ENCODE measurements at places on chromosomes 6 and 20.

DNA sequence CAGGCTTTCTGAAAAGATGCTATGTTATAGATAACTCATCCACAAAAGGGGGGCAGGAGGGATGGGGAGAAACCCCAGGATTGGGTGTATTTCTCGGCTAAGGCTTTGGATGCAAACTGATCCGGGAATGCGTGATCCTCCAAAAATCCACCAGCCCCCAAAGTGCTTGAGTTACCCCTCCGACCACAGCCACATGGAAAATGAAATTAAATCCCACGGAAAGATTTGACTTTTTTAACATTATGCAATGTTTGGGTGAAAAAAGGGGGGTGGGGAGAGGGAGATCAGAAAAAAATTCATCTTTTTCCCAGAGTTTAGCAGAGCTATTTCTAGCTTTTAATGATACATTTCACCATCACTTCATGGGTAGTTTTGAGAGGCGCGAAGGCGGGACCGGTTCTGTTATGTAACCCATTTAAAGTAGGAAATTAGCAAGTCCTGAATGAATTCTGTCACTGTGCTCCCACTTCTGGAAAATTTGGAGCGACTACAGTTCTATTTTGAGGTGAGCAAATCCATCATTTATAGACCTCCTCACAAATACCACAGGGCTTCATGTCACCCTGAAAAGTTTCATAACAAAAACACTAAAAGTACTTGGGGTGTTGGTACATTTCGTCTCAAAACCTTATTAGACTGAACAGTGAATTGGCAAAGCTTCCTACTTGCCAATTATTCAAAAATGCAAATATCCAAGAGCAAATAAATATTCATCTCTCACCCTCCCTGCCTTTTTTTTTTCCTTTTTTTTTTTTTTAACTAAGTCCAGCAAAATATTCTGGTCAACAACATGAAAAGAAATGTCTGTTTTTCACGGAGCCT lies 51.9 kb upstream of the NFATC2 start:
- DNase-seq: peak; percentile 18

GRCh38 chr6:97437087-97437486 lies 154.1 kb upstream of the MMS22L start:
- no peak for DNase-seq

GRCh38 chr20:41482647-41483552 lies 116.3 kb upstream of the EMILIN3 start:
- peak; percentile 9 for DNase-seq

- DNase-seq: no peak
Observed at GRCh38 chr20:63697868-63698545, 1.6 kb downstream of the TNFRSF6B start.

DNA sequence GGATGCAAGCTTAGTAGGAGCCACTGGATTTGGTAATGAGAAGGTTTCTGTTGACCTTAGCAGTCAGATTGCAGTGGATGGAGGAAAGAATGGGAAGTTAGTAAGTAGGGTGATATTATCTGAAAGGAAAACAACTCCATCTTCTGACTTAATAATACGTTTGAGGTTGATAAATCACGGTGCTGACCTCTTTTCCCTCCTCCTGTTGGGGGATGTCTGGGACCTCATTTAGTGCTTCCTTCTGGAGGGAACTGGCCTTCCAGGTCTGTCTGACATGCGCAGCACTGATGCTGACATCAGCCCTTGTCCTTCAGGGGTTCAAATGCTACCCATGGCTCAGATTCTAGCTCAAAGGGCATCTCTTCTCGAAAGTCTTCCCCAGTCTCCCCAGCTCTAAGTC lies 48.2 kb upstream of the AKAP12 start:
- no peak for DNase-seq

- peak; percentile 83 for DNase-seq
Observed at GRCh38 chr20:19211661-19212468, 577 bp upstream of the SLC24A3 start.

DNA sequence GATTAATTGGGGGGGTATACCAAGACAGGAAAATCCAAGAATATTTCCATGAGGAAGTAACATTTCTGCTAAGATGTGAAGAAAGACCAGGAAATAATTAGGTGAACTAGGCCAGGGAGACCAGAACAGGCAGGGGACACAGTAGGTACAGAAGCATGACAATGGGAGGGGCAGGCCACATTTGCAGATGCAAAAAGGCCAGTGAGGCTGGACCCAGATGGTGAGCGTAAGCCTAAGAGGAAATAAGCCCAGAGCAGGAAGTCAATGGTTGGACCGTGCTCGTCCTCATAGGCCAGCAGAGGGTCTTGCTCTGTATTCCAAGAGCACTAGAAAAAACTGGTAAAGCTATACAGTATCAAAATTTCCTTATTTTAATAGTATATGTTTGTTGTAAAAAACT lies 9.4 kb downstream of the CEP162 start:
- DNase-seq: no peak

DNA sequence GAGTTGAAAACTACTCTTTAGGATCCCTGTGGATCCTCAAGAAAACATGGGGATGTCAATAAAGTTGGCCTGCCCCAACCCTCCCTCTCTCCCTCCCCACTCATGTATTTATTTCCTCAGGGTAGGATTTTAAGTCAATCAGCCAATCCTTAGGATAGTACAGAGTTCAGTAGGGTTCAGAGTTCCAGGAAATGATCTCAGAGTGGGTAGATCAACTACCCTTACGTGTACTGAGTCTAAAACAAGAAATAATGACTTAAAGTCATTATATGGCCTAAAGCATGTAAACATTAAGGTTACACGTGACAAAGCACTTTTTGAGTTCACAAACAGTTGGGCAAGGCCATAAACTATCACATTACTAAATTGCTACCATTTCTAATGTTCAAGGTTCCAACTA lies 47.2 kb upstream of the REV3L start:
- no peak for DNase-seq

DNA sequence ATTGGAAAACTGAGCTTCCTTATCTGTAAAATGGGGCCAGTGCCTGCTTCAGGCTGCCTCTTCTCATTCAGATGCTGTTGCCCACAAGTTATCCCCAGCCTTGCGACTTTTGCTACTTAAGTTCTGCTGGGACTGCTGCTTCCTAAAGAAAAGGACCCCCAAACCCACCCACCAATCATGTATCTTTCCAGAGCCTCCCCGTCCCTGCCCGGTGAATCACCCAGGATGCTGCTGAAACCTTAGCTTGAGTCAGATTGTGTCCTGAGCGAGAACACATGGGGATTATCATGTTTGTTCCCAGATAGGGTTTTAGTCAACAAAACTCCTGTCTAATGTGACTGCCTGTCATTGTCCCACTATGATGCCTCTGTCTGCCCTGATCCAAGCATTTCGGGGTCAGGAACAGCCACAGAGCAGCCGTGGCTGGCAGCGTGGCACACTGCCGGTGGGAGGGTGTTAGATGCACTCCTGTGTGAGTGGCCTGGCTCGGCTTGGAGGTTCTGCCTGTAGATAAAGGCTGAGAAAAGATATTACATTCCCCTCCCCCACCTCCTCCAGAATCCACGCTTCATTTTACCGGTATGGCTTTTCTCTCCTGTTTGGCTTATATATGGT lies 79.9 kb downstream of the TOX2 start:
- DNase-seq: no peak

DNA sequence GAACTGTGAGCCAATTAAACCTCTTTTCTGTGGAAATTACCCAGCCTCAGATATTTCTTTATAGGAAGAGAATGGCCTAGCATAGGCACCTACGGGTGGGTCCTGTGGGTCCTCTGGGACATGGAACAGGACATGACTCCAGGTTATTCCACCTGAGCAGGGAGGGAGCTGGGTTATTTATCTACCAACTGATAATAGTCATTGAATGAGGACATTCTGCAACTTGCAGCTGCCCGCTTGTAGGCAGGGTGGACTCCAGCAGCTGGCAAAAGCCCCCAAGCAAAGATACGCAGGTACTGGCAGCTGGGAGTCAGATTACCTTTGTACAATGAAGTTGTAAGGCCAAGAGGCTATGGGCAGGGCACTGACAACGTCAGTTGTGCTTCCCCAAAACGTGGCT lies 1.4 kb upstream of the BANF2 start:
- DNase-seq: no peak

DNA sequence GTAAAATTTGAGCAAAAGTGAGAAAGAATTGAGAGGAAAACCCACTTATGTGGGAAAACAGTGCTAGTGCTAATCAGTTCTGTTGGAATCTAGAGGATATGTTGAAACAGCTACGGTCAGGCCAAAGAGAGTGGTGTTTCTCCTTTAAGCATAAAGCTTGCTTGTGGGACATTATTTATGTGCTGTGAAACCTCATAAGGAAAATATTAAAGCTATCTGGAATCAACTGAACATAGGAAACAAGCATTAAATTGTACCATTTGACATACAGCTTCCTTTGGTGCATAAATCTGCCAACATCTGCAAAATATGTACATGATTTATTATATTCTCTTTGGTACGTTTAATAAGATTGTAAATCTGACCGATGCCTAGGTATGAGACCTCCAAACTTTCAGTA lies 182.5 kb upstream of the PDE10A start:
- no peak for DNase-seq

DNA sequence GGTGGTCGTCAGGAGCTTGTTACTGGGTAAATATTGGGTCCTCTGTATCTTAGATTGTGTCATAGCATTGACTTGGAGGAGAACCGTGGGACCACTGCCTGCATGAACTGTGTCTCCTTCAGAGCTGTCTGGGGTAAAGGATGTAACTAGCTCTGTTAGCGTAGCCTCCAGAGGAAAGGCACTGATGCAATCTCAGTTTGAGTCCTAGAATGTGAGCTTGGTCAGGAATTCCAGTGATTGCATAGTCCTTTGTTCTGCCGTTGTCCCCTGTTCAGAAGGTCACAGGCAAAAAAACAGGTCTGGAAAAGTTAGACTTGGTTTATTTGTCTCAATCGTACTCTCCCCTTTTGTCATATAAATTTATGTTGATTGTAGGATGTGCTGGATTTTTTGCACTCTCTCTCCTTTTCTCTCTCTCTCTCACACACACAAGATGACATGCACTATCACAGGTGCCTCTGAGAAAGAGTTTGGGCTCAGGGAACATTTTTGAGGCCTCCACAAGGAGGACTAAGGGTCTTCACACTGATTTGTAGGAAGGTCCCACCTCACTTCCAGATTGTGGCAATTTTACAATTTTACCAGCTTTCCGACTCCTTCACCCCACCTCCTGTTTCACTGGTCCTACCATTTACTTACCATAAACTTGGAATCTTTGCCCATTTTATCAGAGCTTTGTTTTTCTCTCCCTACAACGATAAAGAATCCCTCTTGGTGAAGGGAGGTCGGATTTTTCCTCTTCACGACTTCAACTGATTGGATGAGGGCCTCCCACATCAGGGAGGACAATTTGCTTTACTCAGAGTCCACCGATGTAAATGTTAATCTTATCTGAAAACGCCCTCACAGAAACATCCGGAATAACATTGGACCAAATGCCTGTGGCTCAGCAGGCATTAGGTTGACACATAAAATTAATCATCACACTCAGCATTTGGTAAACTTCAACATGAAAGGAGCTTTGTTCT lies 7.0 kb upstream of the DACT2 start:
- DNase-seq: peak; percentile 52

- DNase-seq: no peak
Observed at GRCh38 chr20:572727-573126, 29.1 kb upstream of the CSNK2A1 start.

DNA sequence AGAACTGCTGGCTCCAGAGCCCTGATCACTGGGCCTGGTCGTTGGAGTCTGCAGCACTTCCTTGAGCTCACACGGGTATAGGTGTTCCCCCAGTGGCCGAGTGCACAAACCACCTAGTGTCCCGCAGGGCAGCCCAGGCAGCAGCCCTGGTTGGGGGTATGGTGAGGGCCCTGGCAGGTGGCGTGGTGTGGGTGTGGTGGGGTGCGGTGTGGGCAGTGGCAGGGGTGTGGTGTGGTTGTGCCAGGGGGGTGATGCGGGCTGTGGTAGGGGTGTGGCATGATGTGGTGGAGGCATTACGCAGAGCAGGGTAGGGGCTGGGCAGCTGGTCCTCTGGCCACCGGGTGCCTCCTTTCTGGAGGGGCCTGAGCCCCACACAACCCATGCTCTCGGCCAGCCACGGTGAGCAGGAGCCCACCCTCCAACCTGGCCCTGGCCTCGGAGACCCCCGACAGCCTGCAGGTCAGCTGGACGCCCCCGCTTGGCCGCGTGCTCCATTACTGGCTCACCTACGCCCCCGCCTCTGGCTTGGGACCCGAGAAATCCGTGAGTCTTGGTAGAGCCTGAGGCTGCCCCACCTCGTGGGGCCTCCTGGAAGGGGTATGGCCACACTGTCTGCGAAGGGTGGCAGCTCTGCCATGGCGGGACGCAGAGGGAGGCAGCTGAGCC lies 20.5 kb downstream of the COL20A1 start:
- no peak for DNase-seq

DNA sequence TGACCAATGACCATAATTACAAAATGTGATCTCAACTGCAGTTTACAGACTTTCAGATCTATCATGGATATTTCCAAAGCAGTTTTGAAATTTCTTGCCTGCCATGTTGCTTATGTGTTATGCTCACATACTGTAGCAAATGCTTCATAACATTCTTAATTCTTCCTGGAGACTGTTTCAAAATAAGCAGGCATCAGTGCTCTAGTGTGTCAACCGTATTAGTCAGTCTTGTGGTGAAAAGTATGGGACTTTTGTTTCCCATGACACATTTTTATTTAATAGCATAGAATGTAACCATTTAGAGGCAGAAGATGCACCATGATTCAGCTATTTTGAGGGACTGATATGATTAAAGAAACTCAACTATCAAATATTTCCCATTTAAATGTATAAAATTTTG lies 1.7 kb downstream of the POPDC3 start:
- DNase-seq: no peak

DNA sequence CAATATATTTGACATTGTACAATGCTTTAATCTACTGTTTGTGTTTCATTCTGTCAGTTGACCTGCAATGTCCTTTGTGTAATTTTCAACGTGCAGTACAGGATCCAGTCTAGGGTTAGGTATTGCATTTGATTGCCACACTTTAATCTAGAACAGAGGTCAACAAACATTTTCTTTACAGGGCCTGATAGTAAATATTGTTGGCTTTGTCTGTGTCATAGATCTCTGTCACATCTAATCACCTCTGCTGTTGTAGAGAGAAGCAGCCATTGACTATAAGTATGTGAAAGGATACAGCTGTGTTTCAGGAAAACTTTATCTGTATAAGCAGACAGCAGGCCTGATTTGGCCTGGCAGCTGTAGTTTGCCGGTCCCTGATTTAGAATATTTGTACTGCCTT lies 39.3 kb downstream of the ATRN start:
- peak; percentile 24 for DNase-seq

DNA sequence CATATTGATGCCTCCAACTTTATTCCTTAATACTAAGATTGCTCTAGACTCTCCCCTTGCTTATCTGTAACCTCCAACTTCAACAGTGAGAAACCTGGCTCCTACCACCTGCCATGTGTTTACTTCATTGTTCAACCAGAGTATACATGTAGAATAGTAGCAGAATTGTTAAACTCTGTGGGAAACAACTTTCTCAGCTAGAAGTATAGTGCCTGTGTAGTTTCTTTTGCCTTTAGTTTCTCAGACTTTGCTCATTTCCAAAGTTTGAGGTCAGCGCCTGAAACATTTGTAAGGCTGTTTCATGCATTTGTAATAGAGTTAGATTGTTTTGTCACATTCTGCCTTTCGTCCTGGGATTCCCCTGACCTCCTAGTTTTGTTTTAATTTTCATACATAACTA lies 34.9 kb upstream of the HECA start:
- no peak for DNase-seq

All from eye (tissue), 1 donor.